ENCODE measurements at places on chromosomes 12 and 14.

DNA sequence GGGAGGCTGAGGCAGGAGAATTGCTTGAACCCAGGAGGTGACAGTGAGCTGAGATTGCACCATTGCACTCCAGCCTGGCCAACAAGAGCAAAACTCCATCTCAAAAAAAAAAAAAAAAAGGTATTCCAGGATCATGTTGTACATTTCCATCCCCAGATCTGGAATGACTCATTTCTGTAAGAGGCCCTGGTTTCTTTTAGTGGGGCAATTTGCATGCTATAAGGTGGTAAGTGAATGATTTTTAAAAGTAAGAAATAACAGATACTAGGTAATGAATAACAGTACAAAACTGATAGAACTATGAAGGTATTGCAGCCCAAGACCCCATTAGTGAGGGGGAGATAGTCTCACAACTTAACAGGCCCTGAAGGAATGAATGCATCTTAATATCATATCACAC, 17.7 kb upstream of the ADCK1 start:
- DNase-seq = no peak

- no peak for DNase-seq
These were observed 17.1 kb downstream of the TRMT5 start for GRCh38 chr14:60963761-60964160.

GRCh38 chr12:41277946-41278267, 89.8 kb downstream of the PDZRN4 start:
- no peak for DNase-seq

GRCh38 chr14:55794655-55795595, 214.9 kb downstream of the KTN1 start:
- no peak for DNase-seq

DNA sequence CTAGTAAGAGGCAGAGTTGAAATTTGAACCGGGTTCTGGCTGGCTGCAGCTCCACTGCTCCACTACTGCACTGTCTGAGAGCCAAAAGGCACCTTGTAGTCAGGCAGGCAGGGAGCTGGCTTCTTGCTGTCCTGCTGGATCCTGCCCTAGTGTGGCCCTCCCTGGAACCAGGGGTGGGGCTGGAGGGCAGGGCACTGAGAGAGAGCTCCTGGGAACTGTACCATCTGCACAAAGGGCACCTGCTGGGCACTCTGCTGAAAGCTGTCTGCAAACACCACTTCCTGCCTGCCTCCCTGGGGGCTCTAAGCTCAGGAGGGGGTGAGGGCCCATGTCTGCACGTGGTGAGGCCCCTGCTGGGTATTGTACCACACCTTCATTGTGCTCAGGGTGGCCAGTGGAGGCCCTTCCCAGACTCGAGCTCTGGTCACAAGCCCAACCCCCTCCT, 19.0 kb upstream of the TCL1B start:
- DNase-seq = no peak

Data from stimulated activated CD4-positive, alpha-beta T cell treated with anti-CD3 and anti-CD28 coated beads, Interleukin-1b, Interleukin-23, amount 100 ng/mL, for 4 hours (primary cell).